GM23338 (cell line): ENCODE measurements at places on chromosomes 5 and 9. TPM values are rescaled to one million over a fixed set of nuclear protein-coding genes. Genes with fewer than 3 reads are reported as not detected.
A peak's percentile ranks its signal among the peaks of the same experiment; 100 is the strongest.

GRCh38 chr5:17839848-17840247 lies 205.6 kb downstream of the TAF11L14 start:
- DNase-seq = no peak

DNA sequence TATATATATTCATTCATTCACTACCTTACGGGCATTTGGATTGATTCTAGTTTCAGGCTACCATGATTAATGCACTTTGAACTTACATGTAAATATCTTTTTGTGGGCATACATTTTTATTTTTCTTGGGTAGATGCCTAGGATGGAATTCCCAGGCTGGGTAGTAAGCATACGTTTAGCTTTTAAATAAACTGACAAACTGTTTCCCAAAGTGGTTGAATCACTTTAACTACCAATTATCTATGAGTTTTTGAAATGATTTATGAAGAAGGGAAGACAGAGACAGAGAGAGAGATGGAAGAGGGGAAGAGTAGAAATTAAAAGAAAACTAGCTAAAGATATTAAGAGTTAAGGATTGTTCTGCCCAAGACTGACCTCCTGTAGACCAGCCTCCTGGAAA lies 612.6 kb downstream of the PSAT1 start:
- DNase-seq = no peak

- DNase-seq = no peak
Measured at GRCh38 chr5:9495121-9495520, 50.8 kb downstream of the SEMA5A start.

DNA sequence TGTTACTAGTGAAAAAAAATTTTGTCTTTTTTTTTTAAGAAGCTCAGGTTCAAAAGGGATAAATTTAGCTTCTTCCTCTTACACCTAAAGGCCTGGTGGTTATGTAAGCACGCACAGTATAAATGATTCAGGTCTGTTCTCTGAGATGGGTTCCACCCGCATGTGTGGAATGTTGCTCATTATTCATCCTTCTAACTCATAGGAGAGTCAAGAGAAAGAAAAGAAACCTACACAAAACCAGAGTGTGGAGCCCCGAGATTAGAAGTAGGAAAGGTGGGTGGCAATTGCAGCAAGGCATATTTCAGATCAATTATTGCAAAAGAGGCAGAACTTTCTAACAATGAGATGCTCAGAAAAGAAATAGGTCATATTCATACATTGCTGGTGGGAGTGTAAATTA lies 13.5 kb downstream of the PLAC8L1 start:
- no peak for DNase-seq

The ISL1 gene
- 0.38 and 1.8 TPM in 2 replicates for total RNA-seq

DNA sequence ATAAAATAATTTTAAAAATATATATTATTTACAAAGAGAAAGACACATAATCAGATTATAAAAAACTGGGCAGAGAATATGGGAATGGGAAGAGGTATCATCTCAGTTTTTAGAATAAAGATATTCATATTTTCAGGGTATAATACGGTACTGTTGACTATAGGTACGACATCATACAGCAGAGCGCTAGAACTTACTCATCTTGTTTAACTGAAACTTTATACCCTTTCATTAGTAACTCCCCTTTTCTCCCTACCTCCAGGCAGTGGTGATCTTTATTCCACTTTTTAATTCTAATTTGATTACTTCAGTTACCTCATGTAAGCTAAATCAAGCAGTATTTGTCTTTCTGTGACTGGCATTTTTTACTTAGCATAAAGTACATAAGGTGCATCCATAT lies 742.1 kb downstream of the MTRR start:
- DNase-seq = no peak

The PCDHB8 gene
- 2.6 and 2.7 TPM in 2 replicates for total RNA-seq

DNA sequence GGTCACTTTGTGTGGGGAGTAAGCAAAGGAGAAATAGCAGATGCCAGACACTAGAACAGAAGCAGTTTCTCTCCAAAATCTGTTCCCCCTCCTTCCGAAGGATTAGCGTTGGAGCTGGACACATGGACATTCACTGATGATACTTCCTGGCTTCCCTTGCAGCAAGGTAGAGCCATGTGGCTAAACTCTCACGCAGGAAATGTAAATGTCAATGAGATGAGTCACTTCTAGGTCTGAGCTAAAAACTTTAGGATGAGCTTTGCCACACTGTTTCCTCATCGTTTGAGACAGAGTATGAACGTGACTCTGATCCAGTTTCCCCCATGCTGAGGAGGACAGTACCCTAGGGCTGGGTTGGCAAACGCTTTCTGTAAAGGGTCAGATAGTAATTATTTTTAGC lies 5.1 kb downstream of the BHMT2 start:
- no peak for DNase-seq

DNA sequence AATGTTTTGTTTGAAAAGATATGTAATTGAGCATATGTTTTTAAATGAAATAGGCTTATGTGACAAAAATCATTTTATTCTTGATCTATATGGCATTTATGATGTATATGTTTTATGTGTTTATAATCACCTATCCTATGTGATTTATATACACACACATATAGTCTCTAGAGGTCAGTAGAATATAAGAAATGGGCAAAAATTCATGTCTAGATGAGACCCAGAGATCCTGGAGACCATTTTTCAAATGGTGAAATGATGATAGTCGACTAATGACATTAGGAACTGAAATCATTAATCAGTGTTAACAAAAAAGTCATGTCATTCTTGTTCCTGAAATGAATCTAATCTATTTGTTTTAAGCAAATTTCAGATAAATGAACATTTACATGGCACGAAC lies 709.2 kb upstream of the WWC1 start:
- DNase-seq = no peak

The PFN3 gene
- 1.9 TPM in 1 of 2 replicates, not detected in the other for total RNA-seq

- DNase-seq = no peak
Measured at GRCh38 chr9:89374176-89374575, 55.9 kb downstream of the SECISBP2 start.

The AP3B1 gene
- total RNA-seq = 40.7 and 46.3 TPM in 2 replicates

The TMEM215 gene
- 1.2 and 1.3 TPM in 2 replicates for total RNA-seq

DNA sequence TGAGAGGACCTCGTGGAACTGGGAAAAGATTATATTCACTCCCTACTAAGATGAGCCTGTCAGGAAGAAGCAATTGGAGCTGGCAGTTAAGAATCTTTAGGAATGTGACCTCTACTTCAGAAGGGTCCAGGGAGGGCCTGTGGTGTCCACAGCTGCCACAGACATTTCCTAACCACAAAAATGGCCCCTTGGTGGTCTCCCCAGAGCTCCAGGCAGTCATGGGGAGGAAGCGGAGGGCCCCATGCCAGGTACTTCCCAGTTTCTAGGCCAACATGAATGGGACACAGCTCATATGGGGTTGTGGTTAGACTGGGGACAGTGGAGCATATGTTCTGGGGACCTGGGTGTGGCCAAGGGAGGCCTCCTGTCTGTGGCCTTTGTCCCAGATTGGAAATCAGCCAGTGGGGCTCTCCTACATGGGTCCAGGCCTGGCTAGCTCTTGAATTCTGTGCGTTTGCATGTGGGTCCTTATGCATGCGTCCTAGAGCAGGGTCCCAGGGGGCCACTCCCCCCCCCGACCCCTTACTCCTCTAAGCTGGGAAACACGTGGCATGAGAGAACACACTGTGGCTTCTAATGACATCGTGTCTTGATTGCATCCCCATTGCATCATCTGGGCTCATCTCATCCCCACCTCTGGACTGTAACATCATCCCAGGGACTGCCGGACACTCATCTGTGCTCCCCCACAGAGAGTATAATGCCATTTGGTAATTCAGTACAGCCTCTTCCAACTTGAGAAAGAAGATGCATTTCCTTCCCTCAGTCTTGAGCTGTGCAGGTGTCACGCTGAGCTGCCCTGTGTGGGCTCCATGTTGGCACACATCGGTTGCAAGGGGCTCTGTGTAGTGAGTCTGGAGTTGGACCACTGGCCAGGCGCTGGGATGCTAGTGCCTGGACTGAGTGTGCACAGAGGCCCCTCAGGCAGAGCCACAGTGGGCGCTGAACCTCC lies 31.3 kb downstream of the IRF1 start:
- DNase-seq = no peak

DNA sequence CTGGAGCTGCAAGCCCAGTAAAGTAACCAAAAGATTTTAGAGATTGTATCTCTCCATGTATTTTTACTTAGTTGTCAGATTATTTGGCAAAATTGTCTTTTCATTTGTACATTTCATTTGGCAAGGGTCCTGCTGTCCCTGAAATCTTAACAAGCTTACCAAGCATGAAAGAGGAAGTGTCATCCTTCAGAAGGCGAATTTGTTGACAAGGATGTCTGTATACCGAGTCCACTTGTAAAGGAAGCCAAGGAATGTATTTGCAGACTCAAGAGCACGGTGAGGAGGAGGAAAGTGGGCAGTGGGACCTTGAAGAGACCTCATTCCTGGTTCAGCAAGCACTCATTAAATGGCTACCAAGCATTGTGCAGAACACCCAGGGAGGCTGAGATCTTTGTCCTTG lies 7.5 kb upstream of the OTULINL start:
- no peak for DNase-seq

DNA sequence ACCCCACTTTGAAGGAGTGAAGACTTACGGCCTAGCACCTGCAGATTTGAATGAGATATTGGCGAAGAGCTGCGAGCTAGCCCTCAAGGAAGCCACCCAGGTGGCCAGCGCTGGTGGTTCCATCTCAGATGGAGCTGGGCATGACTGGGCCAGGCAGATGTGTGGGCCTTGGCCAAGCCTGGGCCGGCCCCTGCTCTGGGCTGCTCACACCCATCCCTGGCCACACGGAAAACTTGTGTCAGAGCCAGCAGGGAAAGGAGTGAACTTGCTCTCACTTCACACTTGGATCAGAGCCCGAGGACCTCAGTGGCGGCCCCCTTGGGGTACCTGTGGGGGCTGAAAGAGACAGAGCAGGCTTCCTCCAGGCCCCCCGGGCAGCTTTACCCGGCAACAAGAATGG lies 44.2 kb downstream of the ROPN1L start:
- no peak for DNase-seq

The FAM169A gene
- total RNA-seq = 78.7 and 97.7 TPM in 2 replicates

- DNase-seq = no peak
Measured at GRCh38 chr5:158727136-158727535, 372.6 kb downstream of the EBF1 start.

- DNase-seq = no peak
Measured at GRCh38 chr9:5435912-5436311, 1.8 kb downstream of the PLGRKT start.

- DNase-seq = no peak
Measured at GRCh38 chr9:131121346-131121745, 4.0 kb upstream of the NUP214 start.

- DNase-seq = no peak
Measured at GRCh38 chr5:3377831-3378230, 217.8 kb upstream of the IRX1 start.

GRCh38 chr5:152259702-152260101 lies 145.4 kb downstream of the NMUR2 start:
- no peak for DNase-seq

GRCh38 chr9:98108531-98109031 lies 10.4 kb downstream of the TRIM14 start:
- DNase-seq = no peak

The BARHL1 gene
- total RNA-seq = not detected in 2 replicates

DNA sequence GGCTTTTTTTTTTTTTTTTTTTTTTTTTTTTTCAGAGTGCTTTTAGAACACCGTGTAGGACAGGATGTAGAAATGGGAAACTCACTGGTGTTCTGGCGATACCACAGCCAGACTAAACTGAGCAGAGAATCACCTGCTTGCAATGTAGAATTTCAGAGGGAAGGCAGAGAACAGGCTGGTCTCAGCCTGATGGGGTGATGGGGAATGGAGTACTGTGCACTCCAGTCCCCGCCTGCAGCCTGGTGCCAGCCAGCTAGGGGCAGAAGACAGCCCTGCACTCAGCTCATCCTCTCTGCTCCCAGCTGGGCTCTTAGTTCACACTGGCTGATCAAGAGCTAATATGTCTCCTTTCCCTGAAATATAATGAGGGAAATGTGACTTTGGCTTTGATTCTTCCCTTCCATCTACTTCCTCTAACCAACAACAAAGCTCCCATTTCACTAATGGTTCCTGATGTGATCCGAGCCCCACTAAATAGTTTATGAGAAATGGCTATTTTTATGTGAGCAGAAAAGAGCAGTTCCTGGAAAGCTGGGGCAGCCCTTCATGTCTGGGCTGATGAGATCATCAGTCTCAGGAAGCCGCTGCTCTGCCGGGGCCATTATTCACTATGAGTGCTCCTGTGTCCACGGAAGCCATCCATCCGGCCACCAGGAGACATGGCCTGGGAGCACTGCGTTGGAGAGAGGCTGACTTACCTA lies 209.7 kb downstream of the GADD45G start:
- no peak for DNase-seq

The ESM1 gene
- total RNA-seq = 0.14 TPM in 1 of 2 replicates, not detected in the other

The MEIKIN gene
- total RNA-seq = not detected in 2 replicates

The ELOVL7 gene
- 6.5 and 7.0 TPM in 2 replicates for total RNA-seq

GRCh38 chr9:13266167-13266566 lies 13.3 kb downstream of the MPDZ start:
- no peak for DNase-seq

GRCh38 chr5:137075163-137075970 lies 423.8 kb downstream of the SPOCK1 start:
- DNase-seq = peak; percentile 94

The CCDC187 gene
- total RNA-seq = 0.14 TPM in 1 of 2 replicates, not detected in the other

The ECPAS gene
- total RNA-seq = 91.9 and 104 TPM in 2 replicates

- no peak for DNase-seq
Measured at GRCh38 chr9:87853302-87853701, 29.4 kb upstream of the SPATA31E1 start.

DNA sequence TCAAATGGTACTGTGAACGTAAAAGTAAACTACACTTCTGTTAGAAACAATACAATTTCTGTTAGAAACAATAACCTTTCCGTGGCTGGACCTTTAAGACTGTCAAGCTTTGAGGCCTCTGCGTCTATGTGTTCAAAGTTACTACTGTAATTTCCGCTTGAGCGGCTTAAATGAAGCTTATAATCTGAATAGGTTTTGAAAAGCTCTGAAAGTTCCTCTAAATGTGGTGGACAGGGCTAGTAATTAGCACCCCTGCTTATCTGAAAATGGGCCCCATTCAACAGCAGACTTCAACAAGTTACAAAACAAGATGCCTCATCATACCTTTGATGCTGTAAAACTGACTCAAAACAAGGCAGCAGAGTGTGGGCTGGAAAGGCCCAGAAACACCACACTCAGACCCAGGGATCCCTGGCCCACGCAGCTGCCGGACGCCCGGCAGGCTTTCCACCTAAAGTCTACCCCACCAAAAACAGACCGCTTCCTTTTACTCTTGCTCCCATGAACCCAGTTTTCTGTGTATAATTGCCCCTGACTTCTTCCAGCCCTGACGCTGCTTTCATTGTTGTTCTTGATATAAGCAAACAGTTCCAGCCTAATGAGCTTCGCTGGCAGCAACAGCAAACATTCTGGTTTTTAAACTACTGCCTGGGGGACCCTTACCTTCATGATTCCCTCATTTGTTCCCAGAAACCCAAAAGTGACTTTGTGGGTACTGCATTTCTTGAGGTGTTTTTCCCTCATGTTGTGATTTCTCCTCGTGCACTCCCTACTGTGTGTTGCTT lies 66.7 kb downstream of the TLE1 start:
- DNase-seq = no peak

- no peak for DNase-seq
Measured at GRCh38 chr9:7287986-7288385, 511.6 kb downstream of the DMAC1 start.

The IFNA13 gene
- not detected in 2 replicates for total RNA-seq
